ENCODE measurements at places on chromosomes 5 and 9.
A peak's percentile ranks its signal among the peaks of the same experiment; 100 is the strongest.

DNA sequence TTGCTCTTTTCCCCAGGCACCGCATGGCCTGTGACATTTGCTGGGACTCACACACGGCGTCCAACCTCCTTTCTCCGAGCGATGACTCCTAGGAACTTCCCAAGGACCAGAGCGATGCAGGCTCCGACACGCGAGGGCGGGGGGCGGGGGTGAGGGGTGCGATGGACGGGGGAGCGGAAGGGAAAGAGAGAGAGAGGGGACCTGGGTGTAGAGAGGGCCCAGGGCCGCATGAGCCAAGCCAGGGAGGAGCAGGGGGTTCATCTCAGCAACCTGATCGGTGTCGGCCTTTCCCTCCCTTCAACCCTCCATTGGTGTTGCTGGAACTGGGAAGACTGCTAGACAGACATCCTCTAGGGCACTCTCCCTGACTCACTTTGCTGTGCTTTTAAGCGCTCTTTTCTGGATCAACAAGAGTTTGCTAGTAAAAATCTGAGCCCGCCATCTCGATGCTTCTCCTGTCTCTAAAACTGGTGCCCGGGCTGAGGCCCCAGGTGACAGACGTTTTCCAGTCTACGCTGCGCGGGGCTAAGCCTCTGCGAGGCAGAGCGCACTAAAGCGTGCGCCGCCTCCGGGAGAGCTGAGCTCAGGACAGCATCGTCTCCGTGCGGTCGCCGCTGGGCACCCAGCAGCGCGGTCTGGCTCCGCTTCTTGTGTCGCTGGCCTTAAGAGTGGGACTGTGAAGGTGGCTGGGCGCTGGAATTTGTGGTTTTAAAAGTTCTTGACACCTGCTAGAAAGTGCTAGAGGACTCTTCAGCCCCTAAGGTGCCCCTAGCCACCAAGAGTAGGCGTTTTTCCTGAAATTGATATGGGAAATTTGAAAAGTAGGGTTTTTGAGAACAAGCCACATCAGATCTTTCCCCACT is 1.0 kb upstream of the TSLP start:
- peak; percentile 50 for DNase-seq

- no peak for DNase-seq
Observed at GRCh38 chr9:36031774-36032555, 4.7 kb upstream of the RECK start.

DNA sequence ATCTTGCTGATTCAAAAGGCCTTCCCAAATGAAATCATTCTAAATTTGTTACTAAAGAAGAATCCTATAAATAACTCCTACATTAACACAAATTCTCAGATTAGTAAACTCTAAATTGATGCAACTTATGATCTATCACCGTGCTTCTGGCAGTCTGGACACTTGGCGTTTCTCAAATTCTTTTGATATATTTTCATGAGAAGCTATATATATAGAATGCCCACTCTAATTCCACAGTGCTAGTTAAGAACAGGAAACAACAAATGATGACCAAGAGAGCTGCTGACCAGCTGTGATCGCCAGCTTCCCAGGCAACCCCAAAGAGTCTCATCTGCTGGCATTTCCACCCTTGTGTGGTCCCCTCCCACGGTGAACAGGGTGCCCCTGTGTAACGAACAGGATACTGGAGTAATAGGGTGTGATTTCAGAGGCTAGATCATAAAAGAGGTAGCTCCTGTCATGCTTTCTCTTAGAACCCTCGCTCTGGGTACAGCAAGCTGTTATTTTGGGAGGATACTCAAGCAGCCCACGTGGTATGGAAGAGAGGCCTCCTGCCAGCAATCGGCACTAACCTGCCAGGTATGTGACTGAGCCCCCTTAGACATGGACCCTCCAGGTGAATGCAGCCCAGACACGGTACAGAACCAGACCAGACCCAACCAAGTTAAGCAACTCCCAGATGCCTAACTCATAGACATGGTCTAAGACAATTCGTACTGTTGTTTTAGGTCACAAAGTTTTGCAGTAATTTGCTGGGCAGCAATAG is 64.7 kb downstream of the CDC14B start:
- DNase-seq = no peak

- no peak for DNase-seq
Observed at GRCh38 chr9:36808251-36808650, 225.8 kb downstream of the PAX5 start.

- no peak for DNase-seq
Observed at GRCh38 chr9:12794101-12794799, 19.4 kb downstream of the LURAP1L start.

- DNase-seq = no peak
Observed at GRCh38 chr5:16536246-16536645, 70.6 kb upstream of the ZNF622 start.

GRCh38 chr5:172178991-172179989 is 8.7 kb downstream of the STK10 start:
- DNase-seq = peak; percentile 52

DNA sequence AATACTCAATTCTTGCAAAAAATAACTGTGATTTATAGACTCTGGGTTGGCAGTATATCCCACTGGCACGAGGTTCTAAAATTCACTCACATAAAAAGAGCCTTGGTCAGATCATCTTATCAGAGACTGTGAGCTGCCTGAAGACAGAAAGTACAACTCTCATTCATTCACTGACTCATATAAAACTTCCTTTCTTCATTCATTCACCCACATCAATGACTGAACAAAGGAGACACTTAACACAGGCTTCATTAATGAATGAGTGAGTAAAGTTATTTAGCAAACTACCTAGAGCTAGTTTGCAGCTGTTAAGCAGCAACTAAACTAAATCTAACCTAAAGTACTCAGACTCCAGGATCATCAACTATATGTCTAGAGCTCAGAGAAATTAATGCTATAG is 214.7 kb downstream of the DENND1A start:
- DNase-seq = no peak

GRCh38 chr9:676780-677438 is 164.6 kb upstream of the DMRT1 start:
- no peak for DNase-seq

DNA sequence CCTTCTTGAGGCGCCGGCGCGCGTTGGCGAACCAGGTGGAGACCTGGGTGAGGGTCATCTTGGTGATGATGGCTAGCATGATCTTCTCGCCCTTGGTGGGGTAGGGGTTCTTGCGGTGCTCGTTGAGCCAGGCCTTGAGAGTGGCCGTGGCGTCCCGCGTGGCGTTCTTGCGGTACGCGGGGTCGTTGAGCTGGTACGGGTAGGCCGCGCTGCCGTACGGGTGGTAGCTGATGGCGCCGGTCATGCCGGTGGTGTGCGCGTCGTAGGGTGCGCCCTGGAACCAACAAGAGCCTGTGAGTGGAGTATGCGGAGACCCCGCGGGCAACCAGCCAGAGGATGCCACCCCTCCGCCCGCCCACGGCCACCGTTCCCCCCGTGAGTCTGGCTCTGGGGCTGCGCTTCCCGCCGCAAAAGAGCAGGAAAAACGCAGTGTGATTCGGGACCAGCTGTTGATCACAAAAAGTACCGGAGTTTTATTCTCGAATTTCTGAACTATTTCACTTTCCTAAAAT is 1.9 kb downstream of the IRX2 start:
- no peak for DNase-seq

Data from endothelial cell (in vitro differentiated cells).